A549 treated with ZK216348 at 1 μM for 4 hours (cell line): ENCODE measurements at places on chromosomes 4 and X. TPM values are rescaled to one million over a fixed set of nuclear protein-coding genes. Genes with fewer than 3 reads are reported as not detected.

The ADGRG4 gene
- not detected in 5 replicates for total RNA-seq

The TBC1D9 gene
- total RNA-seq: 5.8 to 7.8 TPM (median 7.3 TPM) in 5 replicates

The SLC10A6 gene
- not detected in 5 replicates for total RNA-seq

The PLRG1 gene
- 52.5 to 60.5 TPM (median 56.3 TPM) in 5 replicates for total RNA-seq

The TBX22 gene
- total RNA-seq: not detected in 5 replicates
